SW480 (cell line): ENCODE measurements at places on chromosomes 2 and 18.

DNA sequence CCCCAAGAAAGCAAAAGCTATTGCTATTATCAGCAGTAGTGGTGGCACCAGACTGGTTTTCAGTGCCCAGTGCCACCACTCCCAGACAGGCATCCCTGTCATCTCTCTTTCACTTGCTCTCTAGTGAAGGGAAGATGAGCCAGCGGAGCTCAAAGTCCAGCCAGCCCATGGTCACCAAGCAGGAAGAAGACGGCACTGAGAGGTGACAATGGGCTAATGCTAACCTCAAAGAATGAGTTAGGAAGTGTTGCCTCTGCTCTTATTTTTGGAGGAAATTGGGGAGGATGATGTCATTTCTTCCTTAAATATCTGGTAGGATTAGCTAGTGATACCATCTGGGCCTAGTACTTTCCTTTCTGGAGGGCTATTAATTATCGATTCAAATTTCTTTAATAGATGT lies 1.7 kb downstream of the SP140 start:
- DNase-seq, result no peak

GRCh38 chr2:36271266-36271665 lies 84.3 kb upstream of the CRIM1 start:
- no peak for DNase-seq

DNA sequence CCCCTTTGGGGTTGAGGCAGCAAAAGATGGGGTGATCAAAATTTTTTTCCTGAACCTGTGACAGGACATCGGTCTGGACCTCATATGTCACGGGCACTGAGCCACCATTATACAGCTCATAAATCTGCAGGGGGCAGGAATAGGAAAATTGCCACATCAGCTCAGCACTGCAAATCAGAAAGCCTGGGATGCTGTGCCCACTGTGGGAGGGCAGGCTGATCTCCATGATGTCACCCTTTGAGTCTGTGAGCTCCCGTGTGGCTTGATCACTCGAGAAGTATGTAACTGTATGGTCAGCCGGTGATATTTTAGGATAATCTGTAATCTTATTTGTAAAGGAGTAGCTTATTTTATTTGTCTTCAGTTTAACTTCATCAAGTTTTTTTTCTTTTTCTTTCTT lies 17.7 kb upstream of the CRYBA2 start:
- DNase-seq, result no peak

GRCh38 chr2:62227386-62228075 lies 31.6 kb downstream of the B3GNT2 start:
- DNase-seq, result no peak

GRCh38 chr2:122077771-122078170 lies 322.3 kb downstream of the TSN start:
- DNase-seq, result no peak

- no peak for DNase-seq
Observed at GRCh38 chr18:23499291-23499781, 4.0 kb upstream of the RMC1 start.

DNA sequence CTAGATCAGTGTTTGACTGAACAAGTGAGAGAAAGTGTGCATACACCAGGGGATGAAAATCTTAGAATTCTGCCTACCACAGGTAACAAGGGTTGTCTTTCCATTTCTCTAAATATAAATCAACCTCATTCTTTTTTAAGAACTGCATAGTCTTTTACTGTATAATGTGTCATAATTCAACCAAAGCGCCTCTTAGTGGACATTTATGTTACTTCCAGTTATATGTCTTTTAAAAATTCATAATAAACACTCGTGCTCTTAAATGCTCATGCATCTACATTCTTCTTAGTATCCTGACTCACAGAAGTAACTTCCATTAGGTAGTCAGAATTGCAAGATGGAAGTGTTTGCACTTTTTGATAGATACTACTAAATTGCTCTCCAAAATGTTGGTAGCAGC lies 76.2 kb downstream of the CHRNA1 start:
- peak; percentile 16 for DNase-seq

DNA sequence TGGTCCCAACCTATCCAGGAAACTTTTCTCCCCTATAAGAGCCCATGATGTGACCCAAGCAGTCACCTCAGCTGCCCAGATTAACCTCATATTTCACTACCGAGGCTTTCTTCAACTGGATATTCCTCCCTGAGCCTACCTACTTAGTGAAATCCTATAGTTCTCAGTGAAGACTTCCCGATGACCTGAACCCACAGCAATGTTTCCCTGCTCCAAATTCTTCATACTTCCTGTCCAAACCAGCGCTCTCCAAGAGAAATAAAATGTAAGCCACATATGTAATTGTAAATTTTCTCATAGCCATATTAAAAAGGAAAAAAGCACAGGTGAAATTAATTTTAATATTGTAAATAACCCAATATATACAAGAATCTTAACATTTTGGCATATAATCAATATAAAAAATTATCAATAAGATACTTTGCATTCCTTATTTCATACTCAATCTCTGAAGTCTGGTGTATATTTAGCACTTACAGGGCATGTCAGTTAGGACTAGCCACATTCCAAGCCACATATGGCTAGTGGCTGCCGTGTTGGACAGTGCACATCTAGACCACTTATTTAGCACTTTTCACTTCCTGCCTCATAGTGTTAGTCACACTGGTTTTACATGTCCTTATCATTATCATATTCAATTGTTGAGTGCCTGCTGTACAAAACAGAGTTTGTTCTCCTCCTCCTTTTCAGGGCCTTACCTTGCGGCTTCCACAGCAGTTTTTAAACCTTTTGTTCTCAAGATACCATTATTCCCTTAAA lies 1.9 kb upstream of the STAT4 start:
- peak; percentile 28 for DNase-seq

GRCh38 chr2:53569957-53570727 lies 197.5 kb upstream of the CHAC2 start:
- no peak for DNase-seq

DNA sequence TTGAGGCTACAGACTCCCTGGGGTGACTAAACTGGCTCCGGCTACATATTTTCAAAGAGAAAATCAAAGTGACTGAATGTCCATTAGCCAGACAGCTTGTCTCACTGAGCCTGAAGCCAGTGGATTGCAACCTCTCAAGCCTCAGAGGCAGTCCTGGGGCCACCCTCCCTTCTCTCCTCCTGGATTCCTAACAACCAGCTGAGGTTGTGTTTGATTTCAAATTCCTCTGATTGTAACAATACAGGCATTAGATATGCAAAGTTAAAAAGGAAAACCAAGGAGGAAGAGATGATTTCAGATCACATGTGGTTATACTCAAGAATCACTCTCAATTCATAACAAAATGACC lies 101.0 kb upstream of the LMAN1 start:
- DNase-seq, result no peak

DNA sequence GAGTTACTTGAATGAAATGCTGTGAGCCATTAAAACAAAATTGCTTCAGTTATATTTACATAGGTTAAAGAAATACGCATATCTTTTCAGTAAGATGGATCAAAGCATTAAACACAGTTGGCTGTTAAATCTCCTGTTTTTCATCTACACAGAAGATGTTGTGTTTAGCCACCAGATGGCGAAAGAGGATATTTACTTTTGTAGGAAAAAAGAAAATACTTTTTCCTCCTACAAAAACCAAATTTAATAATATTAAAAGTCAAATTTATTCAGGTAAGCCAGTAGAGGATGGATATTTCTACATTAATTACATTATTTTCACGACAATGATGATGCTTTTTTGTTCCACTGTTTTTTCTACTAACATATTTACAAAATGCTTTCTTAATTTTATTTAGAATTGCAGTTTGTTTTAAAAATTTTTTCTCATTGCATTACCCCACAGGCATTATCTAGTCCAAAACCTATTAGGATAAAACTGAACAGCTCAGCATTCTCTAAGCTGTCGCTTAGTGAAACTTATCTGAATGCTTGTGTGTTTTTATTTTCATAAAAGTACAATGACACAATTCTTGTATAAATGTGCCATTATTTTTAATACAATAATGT lies 173.7 kb downstream of the ASXL3 start:
- peak; percentile 8 for DNase-seq

GRCh38 chr18:24078391-24078790 lies 60.5 kb upstream of the CABYR start:
- no peak for DNase-seq

- DNase-seq, result no peak
Observed at GRCh38 chr2:20165677-20166509, 59.0 kb downstream of the SDC1 start.

- DNase-seq, result no peak
Observed at GRCh38 chr2:183426825-183427224, 302.6 kb downstream of the NUP35 start.

DNA sequence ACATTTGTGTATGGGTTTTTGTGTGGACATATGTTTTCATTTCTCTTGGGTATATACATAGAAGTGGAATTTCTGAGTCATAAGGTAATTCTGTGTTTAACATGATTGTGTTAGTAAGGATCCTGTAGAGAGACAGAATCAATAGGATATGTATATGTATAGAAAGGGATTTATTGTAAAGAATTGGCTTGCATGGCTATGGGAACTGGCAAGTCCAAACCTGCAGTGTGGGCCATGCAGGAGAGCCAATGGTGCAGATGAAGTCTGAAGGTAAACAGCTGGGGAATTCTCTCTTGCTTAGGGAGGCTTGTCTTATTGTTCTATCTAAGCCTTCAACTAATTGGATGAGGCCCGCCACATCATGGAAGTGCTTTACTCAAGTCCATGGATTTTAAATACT lies 39.2 kb upstream of the IL1R2 start:
- no peak for DNase-seq

DNA sequence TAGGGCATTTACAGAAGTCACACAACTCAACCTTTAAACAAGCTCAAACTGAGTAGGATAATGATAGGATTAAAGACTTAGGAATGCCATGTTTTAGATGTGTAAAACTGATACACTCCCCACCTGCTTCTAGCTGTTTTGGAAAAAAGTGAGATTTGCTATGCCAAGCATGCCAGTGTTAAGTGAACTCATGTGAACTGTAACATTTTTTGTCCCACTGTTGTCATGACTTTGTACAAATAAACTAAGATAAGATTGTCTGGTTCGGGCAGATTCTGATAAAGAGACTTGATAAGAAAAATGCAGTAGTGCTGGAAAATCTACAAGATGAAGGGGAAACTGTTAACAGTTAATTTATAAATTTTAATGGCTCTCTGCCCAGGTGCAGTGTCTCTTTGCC lies 66.5 kb downstream of the GLS start:
- no peak for DNase-seq

GRCh38 chr2:195486520-195486919 lies 170.5 kb upstream of the SLC39A10 start:
- peak; percentile 47 for DNase-seq

DNA sequence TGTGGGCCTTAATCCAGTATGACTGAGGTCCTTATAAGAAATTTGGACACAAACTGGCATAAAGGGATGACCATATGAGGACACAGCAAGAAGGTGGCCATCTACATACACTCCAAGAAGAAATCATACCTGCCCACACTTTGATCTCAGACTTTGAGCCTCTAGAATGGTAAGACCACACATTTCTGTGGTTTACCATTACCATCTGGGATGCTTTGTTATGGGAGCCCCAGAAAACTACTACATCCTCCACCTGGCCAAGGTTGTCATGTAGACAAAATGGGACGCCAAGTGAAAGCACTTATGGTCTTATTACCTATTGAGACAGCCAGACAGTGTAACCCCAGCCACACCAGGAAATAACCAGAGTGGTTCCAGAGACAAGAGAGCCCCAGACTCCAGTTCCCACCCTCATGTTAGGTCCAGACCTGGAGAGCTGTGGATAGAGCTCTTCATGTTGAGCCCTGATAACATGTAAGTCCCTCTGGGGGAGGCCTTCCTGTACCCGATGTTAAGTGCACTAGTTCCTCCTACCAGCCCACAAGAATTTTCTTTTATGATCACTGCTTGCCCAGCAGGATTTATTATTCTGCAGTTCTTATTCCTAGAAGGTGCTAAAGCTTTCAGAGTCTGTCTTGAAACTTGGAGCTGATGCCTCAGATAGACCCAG lies 4.6 kb upstream of the ADD2 start:
- DNase-seq, result peak; percentile 67

DNA sequence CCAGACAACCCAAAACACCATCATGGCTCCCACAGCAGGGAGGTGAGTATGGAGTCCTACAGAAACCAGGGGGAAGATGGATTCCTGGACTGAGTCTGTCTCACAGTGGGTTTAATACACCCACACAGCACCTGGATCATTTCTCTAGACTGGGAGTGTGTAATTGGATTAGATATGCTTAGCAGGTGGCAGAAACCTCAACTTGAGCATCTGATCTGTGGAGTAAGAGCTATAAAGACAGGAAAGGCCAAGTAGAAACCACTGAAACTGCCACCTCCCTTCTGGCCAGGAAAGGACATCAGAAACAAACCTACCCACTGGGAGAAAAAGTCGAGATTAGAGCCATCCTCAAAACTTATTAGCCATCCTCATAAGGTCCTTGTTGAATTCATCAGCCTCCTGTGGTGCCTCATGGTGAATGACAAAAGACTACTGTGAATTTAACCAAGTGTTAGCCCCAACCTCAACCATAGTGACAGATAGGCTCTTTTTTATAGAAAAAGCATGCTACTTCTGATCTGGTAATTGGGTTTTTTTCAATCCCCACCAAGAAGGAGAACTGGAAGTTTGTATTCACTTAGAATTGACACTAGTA lies 28.1 kb upstream of the CHST9 start:
- no peak for DNase-seq

- no peak for DNase-seq
Observed at GRCh38 chr18:63907664-63908063, at the start of gene SERPINB10. Gene SERPINB10 (plus strand): TSS chr18:63907958. CDS start chr18:63915511, 7,553 bp downstream.

- no peak for DNase-seq
Observed at GRCh38 chr2:178163395-178163794, 30.9 kb upstream of the OSBPL6 start.
